ENCODE measurements at places on chromosomes 1 and 21.

GRCh38 chr1:149967041-149967440, 30.4 kb upstream of the MTMR11 start:
- no peak overlapping the region for H3K4me3 ChIP-seq
- no peak overlapping the region for H3K27ac ChIP-seq
- H3K27me3 ChIP-seq: no peaks in the 10 kb centered on the region
- peaks cover 51% of the 10 kb centered on the region for H3K36me3 ChIP-seq

DNA sequence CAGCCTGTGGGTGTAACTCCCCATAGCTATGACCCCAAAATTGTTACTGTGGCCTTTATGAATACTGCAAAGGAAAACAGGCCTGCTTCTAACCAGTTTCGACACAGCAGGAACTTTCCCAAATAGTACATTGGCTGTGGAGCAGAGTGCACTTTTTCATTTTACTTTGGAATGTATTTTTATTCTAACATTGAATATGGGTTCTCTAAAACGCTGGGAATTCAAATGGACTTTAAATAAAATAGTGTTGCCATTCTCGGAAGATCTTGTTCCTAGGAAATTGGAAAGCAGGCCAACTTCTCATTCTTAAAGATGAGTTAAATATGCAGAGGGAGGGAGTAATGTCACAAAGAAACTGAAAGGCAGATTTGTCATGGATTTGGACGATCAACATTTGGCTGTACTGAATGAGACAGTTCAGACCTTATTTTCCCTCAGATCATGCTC, 39.6 kb upstream of the ARHGAP29 start:
- H3K4me3 ChIP-seq: no peak overlapping the region
- H3K27ac ChIP-seq: no peak overlapping the region
- H3K4me1 ChIP-seq: no peaks in the 10 kb centered on the region
- H3K36me3 ChIP-seq: no peaks in the 10 kb centered on the region
- no peaks in the 10 kb centered on the region for H3K27me3 ChIP-seq

DNA sequence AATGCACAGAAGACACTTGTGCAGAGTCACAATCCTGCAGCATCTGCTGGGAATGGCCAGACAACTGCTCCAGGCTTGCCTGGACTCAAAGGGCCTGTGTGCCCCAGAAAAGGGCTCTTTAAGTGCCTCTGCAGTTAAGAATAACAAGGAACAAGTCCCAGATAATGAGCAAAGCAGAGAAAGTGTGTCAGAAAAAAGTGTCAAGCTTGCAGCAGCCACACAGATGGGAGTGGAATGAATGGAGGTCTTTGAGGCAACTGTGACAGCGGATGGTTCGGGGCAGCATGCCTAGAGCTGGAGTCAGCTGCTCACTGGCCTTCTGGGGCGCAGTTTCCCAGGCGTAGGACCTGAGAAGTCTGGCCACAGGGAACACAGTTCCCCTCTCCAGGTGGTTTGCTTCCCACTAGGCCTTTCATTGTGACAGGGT, 5.1 kb downstream of the PARP1 start:
- peaks cover 50% of the 10 kb centered on the region for H3K36me3 ChIP-seq
- H3K27ac ChIP-seq: no peak overlapping the region

GRCh38 chr1:24393892-24394291, 19.7 kb downstream of the STPG1 start:
- DNase-seq: no peak
- no peaks in the 10 kb centered on the region for H3K27me3 ChIP-seq
- H3K4me1 ChIP-seq: 0 out of 2 replicates have a peak, but pooled peaks cover 5% of the 10 kb centered on the region
- no peak overlapping the region for H3K27ac ChIP-seq
- no peak overlapping the region for H3K4me3 ChIP-seq
- H3K36me3 ChIP-seq: no peaks in the 10 kb centered on the region

- DNase-seq: peak; percentile 12
- H3K36me3 ChIP-seq: no peaks in the 10 kb centered on the region
- no peak overlapping the region for H3K27ac ChIP-seq
- peaks cover 2% of the 10 kb centered on the region for H3K4me1 ChIP-seq
- H3K4me3 ChIP-seq: no peak overlapping the region
- no peaks in the 10 kb centered on the region for H3K27me3 ChIP-seq
Measured at GRCh38 chr1:25657121-25657882, 40.7 kb downstream of the MAN1C1 start.

DNA sequence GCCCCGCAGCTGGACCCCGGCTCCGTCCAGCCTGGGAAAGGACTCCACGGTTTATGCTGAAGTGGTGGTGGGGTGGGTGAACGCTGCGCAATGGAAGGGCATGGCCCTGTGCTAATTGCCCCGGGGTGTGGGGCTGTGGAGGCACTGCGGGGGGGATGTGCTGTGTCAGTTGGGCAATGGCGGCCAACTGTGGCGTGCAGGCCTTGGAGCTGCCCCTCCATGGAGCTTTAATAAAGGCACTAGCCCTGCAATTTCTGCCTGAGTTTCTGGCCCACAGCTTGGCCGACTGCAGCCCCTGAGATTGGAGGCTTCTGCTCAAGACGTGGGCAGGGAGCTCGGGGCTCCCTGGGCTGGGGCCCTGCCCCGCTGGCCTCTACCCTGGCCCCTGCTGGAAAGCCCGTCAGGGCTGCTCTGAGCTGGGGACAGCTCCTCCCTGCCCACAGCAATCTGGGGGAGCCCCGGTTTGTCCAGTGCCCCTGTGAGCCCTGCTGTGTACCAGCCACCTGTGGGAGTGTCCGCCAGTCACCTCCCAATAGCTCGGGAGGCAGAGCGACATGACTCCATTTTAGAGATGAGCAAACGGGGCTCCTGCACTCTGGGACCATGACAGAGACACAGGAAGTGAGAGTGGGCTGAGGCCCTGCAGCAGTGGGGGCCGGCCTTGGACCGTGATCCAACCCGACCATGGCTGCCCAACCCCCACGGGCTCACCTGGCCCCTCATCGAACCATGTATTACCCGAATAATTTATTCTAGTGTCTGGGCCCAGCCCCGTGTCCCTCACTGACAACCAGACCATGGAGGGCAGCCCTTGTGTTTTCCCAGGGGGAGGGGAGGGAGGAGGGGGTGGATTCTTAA, 8.7 kb upstream of the TNFRSF14 start:
- peak overlapping the region; percentile 61 for H3K4me3 ChIP-seq
- no peak for DNase-seq
- H3K27ac ChIP-seq: no peak overlapping the region
- H3K27me3 ChIP-seq: no peaks in the 10 kb centered on the region

DNA sequence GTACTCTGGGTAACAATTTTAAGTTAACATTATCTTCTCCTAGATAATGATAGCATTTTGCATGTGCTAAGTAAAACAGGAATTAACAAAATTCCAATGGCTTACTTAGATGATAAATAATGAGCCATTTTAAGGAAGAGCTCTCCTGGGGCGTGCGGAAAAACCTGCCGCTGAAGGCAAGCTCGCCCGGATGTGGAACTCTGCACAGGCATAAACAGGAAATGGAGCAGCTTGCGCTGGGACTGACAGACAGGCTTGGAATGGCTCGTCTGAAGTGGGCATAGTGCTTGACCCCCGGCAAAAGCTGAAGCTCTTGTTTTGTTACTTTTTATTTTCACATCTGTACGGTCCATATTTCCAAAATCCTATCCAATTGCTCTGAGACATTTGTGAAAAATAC, 169.2 kb downstream of the ZNF281 start:
- no peaks in the 10 kb centered on the region for H3K36me3 ChIP-seq
- no peak overlapping the region for H3K27ac ChIP-seq
- H3K4me3 ChIP-seq: no peak overlapping the region

DNA sequence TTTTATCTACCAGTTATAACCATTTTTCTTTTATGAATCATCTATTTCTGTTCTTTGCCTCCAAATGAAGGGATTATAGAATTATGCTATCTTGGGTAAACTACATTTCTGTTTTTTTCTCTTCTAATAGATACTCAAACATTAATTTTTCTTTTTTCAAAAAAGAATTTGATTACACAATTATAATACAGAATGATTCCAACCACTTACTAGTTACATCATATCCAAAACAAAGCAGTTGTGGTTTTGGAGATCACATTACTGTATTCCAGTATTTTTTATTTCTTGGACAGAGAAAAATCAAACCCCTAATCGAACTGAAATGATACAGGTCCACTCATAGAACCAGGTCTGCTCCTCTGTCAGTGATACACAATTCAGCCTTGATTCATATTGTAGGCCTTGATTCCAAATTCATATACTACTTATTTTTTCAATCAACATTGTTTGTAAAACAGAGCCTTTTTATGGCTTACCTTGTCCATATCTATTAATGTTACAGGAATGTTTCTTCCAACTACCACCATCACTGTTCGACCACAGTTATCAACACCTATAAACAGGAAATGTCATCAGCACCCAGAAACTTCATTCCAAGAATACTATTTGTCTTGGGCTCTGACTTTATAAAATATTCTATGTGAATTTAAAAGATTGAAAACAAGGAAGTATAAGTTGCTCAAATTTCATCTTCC, 43.2 kb downstream of the GDAP2 start:
- H3K4me3 ChIP-seq: no peak overlapping the region
- DNase-seq: no peak

- no peak overlapping the region for H3K27ac ChIP-seq
- H3K36me3 ChIP-seq: no peaks in the 10 kb centered on the region
- no peaks in the 10 kb centered on the region for H3K27me3 ChIP-seq
- DNase-seq: peak; percentile 80
Measured at GRCh38 chr21:42309753-42310213, 5.4 kb downstream of the TFF3 start.

GRCh38 chr1:205236526-205236925, 8.8 kb downstream of the TMCC2 start:
- no peak for DNase-seq
- H3K36me3 ChIP-seq: no peaks in the 10 kb centered on the region
- H3K27me3 ChIP-seq: no peaks in the 10 kb centered on the region

GRCh38 chr1:92186081-92186480, 31.6 kb upstream of the C1orf146 start:
- no peak for DNase-seq
- H3K36me3 ChIP-seq: no peaks in the 10 kb centered on the region
- H3K4me1 ChIP-seq: peaks cover 10% of the 10 kb centered on the region
- no peak overlapping the region for H3K4me3 ChIP-seq
- no peak overlapping the region for H3K27ac ChIP-seq
- no peaks in the 10 kb centered on the region for H3K27me3 ChIP-seq
